ENCODE measurements at places on chromosomes 1 and 21.
A peak's percentile ranks its signal among the peaks of the same experiment; 100 is the strongest.

DNA sequence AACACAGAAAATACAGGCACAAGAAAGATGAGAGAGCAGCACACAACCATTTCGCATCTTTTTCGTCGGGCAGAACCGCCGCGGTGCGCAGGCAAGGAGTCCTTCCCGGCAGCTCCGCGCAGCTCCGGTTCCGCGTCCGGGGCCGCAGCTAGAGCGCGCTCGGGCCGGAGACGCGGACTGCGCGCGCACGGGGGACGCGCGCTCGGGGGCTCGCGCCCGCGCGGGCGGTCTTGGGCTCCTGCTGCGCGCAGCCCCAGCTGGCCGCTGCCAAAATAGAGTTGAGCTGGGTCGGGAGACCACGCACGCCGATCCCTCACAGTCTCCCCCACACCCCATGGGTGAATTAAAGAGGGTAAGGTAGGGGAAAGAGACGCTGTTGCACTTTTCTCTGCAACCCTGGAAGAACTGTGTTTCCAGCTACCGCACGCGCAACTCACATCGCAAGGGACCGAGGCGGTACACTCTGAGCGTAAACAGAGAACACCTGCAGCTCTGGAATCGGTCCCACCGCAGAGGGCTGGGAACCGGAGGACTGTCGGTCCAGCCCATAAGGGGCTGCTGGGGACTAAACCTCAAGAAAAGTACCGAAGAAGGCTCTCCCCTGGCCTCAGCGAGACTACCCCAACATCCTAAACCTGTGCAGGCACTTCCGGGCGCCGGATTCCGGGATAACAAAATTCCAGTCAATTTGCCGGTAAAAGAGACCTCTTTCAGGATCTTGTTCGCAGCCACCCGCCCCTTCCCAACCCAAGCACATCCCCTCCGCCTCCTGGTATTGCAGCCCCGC lies 1.7 kb downstream of the NR5A2 start:
- DNase-seq: no peak

DNA sequence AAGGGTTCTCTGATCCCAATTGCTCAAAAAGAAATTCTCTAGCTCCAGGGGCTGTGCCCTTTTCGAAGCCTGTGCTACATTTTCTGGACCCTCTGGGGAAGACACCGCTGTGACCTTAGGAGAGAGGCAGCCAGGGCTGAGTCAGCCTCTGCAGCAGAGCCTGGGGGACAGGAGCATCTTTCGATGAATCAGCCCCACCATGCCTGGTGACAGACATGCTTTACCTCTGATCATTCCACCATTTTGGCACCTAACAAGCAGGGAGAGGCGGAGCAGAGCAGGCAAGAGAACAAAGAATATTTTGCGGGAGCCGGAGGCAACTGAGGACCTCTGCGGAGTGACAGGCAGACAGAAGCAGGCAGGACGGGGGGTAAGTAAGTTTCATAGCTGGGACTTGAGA lies 84.9 kb downstream of the VWA5B1 start:
- DNase-seq: no peak

DNA sequence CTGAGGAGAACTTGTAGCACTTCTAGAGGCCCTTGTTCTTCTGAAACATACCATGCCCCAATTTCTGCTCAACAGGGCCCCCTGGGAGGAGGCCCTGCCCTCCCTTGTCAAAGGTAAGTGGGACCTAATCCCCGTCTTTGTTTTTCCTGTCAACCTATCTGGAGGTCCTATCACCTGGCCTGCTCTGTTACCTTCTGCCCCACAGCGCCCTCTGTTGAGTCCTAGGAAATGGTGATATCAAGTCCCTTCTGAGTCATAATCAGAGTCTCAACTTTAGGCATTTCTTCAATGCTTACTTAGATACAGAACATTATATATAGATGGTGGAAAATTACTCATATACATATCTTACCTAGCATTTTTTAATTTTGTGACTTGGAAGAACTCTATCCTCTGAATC lies 28.2 kb upstream of the FCRL4 start:
- no peak for DNase-seq

DNA sequence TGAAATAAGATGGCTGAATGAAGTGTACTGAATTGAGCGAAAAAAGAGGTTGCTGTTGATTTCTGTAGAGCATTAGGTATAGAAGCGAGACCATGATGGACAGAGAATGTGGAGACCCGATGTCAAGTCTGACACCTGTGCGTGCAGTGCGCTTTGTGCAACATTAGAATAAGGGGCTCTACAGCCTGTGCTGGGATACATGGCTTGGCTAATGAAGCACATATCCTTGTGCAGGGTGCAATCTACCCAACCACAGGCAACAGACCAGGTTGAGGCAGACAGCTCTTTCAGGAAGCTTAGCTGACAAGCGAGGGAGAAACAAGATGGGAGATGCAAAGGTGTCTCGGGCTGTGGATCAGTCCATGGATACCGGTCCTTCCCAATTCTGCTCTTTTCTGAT lies 18.9 kb downstream of the GPA33 start:
- no peak for DNase-seq

DNA sequence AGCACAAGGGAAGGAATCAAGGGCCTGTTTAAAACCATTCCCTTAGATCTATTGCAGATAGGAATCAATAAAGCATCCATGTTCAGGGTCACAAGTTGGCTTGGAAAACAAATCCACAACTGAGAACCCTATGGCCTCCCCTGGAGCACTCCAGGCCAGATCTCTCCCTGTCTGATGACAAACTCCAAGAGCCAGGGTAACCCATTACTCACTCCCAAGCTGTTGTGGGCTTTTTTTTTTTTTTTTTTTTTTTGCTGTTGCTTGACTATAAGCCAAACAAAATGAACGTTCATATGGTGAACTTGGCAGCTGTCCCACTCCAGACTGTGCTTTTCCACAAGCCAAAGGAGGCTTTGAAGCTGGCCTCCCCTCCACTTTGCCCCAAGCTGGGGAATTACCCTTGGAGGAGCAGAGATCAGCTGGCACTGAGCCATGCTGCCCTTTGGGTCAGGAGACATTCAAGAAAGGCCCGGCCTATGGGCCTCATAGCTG lies 35.7 kb upstream of the VAV3 start:
- DNase-seq: no peak

DNA sequence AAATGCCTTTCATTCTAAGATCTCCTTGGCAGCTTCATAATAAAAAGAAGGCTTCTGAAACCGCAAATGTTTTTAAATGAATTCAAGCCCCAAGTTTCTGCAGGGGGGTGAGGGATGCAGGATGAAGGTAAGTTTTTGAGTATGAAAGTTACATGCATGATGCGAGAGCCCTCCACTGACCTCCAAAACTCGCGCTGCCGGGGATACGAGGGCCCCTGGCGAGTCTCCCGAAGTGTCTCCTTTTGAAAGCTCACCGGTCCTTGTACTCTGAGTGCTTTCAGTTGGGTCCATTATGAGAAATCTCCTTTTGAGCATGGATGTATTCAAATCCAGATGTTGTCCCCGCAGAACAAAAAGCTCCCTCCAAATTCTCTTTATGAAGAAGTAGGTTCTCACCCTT lies 18.9 kb upstream of the ZC3H12A start:
- no peak for DNase-seq

- DNase-seq: no peak
Observed at GRCh38 chr1:64248065-64248464, 44.6 kb downstream of the UBE2U start.

DNA sequence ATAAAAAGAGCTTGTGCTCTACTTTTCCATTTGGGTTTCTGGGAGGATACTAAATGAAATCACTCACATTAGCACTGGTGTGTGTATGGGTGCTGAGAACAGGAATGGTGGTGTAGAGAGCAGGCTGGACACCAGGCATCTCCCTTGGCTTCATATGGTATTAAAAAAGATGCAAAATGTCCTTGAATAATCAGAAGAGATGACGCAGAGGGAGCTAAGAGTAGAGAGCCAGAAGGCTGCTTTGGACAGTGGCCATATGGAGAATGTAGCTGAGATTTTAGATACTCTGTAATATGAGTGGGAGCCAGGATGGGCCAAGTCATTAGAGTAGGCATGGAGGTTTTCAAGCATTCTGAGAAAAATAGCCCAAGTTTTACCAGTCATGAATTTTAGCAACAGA lies 112.3 kb upstream of the ZRANB2 start:
- DNase-seq: no peak

DNA sequence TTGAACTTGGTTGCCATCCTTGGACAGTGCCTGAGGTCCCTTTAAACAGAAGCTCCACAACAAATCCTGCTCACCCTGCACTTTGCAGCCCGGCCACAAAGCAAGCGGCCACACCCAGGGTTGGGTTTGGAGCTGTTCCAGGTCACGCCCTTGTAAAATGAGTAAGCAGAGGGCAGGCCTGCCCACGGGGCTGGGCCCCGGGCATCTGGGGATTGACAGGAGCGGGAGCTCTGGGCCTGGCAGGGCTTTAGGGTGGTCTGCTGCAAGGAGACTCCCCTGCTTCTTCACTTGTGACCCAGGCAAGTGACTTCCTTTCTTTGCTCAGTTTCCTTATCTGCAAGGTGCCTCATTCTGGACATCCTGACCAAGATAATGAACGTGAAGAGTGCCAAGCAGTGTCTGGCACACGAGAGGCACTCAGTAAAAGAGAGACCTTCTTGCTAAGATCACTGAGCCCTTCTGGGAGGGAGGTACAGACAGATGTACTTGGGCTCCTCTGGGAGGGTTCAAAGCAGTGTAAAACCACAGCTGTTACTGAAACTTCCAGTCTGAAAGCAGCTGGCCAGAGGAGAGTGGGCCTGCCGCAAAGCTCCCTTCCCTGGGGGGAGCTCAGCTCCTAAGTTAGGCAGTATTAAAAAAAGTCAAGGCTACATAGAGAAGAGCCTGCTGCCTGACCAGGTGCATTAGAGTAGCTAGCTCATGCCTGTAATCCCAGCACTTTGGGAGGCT lies 2.6 kb downstream of the E2F2 start:
- DNase-seq: peak; percentile 54

DNA sequence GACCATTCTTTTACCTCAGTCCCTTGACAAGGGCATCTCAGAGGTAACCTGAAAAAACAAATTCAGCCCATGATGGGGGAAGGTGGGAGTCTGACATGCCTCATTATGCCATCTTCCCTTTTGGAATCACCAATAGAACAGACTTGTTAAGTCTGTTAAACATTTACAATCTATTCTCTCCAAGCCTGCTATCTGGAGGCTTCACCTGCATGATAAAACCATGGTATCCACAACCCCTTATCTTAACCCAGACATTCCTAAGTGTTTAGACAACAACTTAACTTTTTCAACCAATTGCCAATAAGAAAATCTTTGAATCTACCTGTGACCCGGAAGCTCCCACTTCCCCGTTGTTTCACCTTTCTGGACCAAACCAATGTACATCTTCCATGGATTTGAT lies 233.0 kb upstream of the CACYBP start:
- DNase-seq: no peak

All from activated T-helper 1 cell treated with anti-CD3 and anti-CD28 coated beads, Interleukin-2, amount 50 U/mL, for 16 hours (primary cell).